ENCODE measurements at places on chromosomes 16 and 17. TPM values are rescaled to one million over a fixed set of nuclear protein-coding genes. Genes with fewer than 3 reads are reported as not detected.

The NEUROD2 gene
- total RNA-seq: not detected

The SERPINF2 gene
- 3.8 TPM for total RNA-seq

DNA sequence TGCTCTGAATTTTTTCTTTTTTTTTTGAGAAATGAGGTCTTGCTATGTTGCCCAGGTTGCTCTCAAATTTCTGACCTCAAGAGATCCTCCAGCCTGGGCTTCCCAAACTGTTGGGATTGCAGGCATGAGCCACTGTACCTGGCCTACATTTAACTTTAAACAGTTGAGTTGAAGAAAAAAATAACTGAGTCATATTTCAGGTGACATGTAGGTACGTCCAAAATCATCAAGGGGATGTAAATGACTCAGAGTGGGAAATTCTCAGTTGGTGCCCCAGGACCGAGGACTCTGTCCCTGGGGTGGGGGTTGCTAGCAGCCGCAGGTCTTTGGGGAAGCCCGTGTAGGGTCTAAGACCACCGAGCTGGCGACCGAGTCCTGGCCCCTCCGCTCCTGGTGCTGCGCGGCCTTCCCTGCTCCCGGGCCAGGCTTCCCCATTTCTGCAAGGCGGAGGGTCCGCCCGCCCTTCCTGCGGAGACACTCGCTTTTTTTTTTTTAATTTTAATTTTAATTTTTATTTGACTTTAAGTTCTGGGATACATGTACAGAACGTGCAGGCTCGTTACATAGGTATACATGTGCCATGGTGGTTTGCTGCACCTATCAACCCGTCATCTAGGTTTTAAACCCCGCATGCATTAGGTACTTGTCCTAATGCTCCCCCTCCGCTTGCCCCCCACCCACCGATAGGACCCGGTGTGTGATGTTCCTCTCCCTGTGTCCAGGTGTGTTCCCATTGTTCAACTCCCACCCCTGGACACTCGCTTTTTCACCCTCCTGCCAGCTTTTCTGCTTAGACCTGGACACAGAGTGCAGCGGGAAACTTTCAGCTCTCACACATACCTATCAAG is 12.7 kb upstream of the N4BP1 start:
- peak; percentile 53 for DNase-seq
- no peaks in the 10 kb centered on the region for H3K27me3 ChIP-seq
- H3K27ac ChIP-seq: peak overlapping the region; percentile 72
- H3K4me1 ChIP-seq: peaks cover 20% of the 10 kb centered on the region

GRCh38 chr16:86181526-86181925 is 282.6 kb downstream of the IRF8 start:
- no peaks in the 10 kb centered on the region for H3K4me1 ChIP-seq
- H3K27ac ChIP-seq: no peak overlapping the region
- H3K4me3 ChIP-seq: no peak overlapping the region
- no peaks in the 10 kb centered on the region for H3K36me3 ChIP-seq
- no peak for DNase-seq

DNA sequence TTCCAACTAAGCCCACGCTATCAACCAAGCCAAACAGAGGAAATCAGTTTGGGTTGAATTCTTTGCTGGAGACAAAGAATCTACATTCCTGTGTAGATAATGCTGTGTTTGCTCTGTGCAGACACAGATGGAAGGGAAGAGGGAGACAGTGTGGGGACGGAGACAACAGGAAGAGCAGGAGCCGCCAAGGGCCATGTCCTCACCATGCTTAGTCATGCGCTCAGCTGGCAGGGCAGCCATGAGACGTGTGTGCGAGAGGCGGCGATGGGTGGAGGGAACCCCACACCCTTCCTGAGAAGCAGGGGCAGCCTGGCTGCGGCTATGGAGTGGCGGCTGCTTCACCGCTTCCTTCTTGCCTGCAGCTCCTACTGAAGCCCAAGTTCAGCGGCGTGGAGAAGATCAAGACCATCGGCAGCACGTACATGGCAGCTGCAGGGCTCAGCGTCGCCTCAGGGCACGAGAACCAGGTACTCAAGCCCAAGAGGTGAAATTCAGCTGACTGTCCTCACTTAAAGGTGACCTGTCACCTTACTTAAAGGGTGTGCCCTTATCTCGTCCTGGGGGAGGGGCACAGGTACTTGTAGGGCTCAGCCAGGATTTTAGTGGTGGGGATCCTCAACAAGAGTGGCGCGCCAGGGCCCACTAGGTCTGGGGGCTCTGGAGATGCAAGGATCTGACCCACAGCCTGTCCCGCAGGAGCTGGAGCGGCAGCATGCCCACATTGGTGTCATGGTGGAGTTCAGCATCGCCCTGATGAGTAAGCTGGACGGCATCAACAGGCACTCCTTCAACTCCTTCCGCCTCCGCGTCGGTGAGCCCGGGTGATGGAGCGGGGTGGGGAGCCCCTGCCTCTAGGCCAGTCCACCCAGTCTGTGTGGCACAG is 47.5 kb downstream of the ADCY7 start:
- H3K36me3 ChIP-seq: no peaks in the 10 kb centered on the region
- H3K4me3 ChIP-seq: no peak overlapping the region
- H3K27me3 ChIP-seq: no peaks in the 10 kb centered on the region
- H3K27ac ChIP-seq: no peak overlapping the region
- peak; percentile 76 for DNase-seq
- H3K4me1 ChIP-seq: peaks cover 12% of the 10 kb centered on the region

Data from sigmoid colon (tissue), 7 donors.